ENCODE measurements at places on chromosomes 3 and 15.

GRCh38 chr3:170204023-170204472 lies 18.2 kb upstream of the PRKCI start:
- no peak for DNase-seq

GRCh38 chr15:91710080-91710698 lies 143.3 kb upstream of the SLCO3A1 start:
- no peak for DNase-seq

DNA sequence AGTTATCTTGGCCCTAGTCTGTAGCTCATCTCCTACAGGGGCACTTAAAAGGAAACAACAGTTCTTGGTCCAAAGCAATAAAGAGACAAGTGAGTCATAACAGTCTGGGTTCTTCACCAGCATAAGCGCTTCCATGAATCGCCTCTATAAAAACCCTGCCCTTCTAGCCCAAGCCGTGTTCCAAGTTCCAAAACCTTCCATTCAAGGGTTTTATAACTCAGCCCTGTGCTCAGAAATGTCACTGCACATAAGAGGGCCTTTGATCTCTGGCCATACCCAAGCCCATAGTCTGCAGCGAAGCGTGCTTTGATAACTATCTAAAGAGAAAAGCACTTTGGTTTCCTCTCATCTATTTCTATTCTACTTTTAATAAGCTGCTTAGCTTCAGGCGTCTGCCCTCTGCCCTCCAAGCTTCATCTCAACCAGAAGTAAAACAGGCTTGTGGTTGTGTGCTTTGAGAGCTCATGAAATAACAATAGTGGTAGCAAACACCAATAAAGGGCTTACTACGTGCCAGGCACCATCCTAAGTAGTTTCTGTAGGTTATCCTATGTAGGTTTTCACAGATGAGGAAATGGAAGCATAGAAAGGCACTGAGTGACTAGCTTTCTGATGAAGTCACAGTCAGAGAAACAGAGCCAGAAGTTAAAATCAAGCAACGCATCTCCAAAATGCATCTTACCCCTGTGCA lies 64.0 kb upstream of the AKAP13 start:
- peak; percentile 47 for DNase-seq

DNA sequence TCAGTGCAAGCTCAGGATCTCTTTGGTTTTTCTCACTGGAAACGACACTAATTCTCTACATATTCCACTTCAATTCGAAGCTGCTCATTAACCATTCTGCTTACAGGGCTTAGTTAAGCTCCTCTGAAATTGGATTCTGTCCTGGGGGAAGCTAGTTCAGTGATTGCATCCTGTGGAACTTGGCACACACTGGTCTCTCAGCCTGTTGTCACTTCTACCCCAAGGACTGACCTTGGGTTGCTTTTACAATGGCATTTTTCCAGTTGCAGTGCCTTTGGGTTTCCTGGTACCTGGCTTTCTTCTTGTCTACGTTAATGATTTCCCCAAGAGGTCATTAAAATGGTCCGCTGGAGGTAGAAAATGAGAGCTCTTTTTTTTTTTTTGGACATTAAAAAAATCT lies 33.3 kb upstream of the GABRB3 start:
- peak; percentile 51 for DNase-seq

GRCh38 chr15:63888146-63888545 lies 54.4 kb upstream of the HERC1 start:
- DNase-seq: no peak

- no peak for DNase-seq
These were observed 67.8 kb upstream of the SEC61A1 start for GRCh38 chr3:127984241-127984975.

DNA sequence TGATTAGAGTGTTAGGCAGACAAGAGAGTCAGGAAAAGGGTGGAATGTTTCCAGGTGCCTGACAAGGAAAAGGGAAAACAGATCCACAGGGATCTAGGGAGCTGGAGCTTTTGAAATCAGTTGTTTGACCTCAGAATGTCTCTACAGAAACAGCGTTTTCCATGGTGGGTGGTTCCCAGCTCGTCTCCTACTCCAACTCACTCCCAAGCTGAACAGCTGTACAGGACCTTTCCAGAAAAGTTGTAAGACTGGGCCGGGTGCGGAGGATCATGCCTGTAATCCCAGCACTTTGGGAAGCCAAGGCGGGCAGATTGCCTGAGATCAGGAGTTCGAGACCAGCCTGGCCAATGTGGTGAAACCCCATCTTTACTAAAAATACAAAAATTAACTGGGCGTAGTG lies 55.7 kb upstream of the RYK start:
- no peak for DNase-seq

- no peak for DNase-seq
These were observed 316.5 kb downstream of the GBE1 start for GRCh38 chr3:81444817-81445460.

- DNase-seq: no peak
These were observed 114.9 kb upstream of the RPL32 start for GRCh38 chr3:12956316-12956660.

DNA sequence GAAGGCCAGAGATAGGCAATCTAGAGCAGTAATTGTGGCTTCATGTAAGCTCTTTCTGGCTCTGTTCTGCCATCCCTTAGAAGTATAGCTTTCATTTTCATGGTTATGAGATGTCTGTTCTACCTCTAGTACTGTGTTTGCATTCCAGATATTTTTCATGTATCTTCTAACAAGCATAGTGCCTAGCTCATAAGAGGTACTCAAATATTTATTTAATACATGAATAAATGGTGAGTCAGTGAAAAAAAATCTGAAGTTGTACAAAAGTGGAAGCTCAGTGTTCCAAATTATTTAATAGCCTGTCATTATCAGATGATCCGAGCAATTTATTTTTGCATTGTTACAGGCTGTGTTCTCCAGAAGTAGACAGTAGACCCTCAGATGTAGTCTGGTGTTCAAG lies 64.3 kb downstream of the OXSM start:
- DNase-seq: no peak

DNA sequence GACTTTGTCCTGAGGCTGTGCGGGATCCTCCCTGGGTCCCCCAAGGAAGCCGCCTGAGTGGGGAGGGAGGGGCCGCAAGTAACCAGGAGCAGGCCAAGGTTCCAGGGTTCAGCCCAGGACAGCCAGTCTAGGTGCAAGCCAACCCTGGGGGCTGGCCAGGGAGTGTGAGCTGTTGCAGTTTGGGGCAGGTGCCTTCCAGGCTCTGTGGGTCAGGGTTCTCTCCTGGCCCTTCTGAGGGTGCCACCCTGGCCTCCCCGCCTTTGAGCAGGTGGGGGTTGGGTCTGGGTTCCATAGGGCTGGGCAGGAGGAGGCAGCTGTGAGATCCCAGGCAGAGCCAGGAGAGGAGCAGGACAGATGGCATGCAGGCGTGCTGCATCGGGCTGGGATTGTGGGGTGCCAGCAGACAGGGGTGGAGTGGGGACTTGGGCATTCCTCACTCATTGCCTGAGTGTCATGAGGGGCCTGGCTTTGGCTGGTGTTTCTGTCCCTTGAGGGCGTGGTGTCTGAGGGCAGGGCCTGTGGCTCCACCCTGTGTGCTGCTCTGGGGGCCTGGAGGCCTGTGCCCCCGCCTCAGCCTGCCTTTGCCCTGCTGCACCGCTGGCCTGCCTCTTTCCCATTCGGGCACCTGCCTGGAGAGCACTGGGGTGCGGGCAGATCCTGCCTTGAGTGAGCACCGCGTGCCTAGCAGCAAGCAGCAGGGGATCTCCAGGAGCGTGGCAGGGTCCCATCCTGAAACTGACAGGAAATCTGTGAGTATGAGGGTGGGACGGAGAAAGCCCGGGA lies 18.4 kb downstream of the KLF13 start:
- DNase-seq: peak; percentile 29

GRCh38 chr15:99442252-99442897 lies 123.4 kb upstream of the MEF2A start:
- peak; percentile 82 for DNase-seq

- DNase-seq: no peak
These were observed 507.5 kb upstream of the NR2F2 start for GRCh38 chr15:95822961-95823360.

GRCh38 chr3:18586076-18586475 lies 160.9 kb upstream of the SATB1 start:
- DNase-seq: no peak

Measured in thyroid gland (tissue), 4 donors.